ENCODE measurements at places on chromosomes 11 and 22.

- ATAC-seq = no peak
These were observed 13.3 kb upstream of the IL10RA start for GRCh38 chr11:117972629-117973502.

- no peak for ATAC-seq
These were observed 14.6 kb downstream of the FAM118A start for GRCh38 chr22:45324311-45324711.

DNA sequence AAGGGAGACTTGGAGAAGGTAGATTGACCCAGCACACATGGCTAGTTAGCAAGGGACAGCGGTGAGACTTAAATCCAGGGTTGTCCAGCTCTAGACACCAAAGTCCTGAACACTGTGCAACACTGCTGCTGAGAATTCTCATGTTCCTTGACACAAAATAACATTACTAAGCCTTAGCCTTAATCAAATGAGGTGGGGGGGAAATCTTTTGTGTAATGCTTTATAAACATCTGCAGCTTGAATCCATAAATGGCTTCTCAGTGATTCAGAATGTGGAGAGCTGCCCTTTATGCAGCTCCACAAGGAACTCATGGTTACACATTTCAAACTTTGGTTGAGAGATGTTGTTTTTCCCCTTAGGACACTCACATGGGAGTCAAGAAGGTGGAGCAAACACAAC, 80.0 kb downstream of the CD44 start:
- no peak for ATAC-seq

DNA sequence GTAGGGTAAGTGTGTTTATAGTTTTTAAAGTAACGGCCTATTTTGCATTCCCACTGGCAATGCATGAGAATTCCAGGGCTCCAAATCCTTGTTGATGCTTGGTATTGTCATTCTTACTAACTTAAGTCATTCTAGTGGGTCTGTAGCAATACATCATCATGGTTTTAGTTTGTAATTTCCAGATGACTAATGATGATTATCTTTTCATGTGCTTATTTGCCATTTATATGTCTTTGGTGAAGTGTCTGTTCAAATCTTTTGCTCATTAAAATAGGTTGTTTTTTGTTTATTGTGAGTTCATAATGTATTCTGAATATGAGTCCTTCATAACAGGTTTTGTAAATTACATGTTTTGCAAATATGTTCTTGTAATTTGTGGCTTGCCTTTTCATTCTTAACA, 31.2 kb downstream of the MTMR3 start:
- peak; percentile 56 for ATAC-seq

GRCh38 chr22:26362471-26362870, 66.6 kb upstream of the ASPHD2 start:
- ATAC-seq = no peak

DNA sequence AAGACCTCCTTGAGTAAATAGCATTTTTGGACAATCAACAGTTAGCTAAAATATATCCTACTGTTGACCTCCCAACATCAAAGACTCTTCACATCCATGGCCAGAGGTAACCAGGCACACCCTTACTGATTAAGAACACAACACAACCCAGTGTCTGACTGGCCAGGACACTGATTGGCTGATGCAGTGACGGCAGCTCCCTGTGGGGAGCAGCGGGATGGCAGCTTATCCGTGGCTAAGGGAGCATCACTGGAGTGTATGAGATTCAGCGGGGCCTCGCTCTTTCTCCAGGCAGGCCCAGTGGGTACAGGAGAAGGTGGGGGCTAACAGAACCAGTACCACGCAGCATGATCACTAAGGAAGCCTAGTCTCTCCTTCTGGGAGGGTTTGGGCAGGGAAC, 10.3 kb upstream of the IL2RB start:
- ATAC-seq = no peak

GRCh38 chr22:36156515-36157419, 3.8 kb downstream of the APOL3 start:
- peak; percentile 78 for ATAC-seq

- ATAC-seq = no peak
These were observed 2.5 kb downstream of the FKBP2 start for GRCh38 chr11:64243236-64243854.

DNA sequence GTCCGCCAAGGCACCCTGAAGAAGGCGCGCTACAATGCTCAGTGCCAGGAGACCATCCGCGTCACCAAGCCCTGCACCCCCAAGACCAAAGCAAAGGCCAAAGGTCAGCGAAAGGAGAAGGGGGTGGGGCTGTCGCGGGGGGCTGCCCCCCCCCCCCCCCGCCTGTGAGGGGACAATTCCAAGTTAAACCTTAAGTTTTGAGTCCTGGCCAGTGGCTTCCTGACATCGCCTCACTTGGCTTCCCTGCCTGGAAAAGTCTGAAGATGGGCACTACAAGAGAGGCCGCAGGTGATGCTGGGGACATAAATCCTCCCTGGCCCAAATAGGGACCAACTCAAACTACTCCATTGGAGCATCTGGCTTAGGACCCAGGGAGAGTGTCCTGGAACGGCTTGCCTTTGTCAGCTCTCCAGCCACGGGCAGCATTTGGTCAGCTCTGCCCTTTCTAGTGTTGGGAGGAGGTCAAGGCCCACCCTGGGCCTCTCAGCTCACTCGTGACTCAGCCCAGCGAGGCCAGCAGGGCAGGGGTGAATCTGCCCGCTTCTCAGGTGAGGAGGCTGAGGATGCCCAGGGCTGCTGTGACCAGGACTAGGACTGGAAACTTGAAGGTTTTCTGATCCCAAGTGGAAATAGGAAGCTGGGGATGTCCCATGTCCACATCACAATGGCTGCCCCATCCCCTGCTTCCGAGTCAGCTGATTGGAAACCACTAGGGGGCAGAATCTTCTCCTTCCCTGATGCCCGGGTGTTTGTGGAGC, 1.4 kb downstream of the MDK start:
- no peak for ATAC-seq

- no peak for ATAC-seq
These were observed 90.3 kb upstream of the CD82 start for GRCh38 chr11:44475114-44475686.

GRCh38 chr11:67308031-67308866, 4.9 kb downstream of the SSH3 start:
- ATAC-seq = no peak

DNA sequence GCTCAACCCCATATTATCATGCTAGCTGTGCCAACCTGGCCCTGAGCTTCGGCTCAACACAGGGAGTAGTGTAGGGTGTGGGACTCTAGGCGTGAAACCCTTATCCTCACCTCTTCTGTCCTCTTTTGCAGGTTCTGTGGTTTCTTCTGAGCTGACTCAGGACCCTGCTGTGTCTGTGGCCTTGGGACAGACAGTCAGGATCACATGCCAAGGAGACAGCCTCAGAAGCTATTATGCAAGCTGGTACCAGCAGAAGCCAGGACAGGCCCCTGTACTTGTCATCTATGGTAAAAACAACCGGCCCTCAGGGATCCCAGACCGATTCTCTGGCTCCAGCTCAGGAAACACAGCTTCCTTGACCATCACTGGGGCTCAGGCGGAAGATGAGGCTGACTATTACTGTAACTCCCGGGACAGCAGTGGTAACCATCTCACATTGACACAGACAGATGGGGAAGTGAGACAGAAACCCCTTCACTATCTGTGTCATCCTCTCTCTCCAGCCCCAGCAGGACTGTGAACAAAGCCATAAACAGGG, 76.4 kb downstream of the GGTLC2 start:
- ATAC-seq = peak; percentile 49

- peak; percentile 36 for ATAC-seq
These were observed 7.2 kb downstream of the AHNAK start for GRCh38 chr11:62539238-62539925.

GRCh38 chr11:106997227-106997626, 21.0 kb downstream of the GUCY1A2 start:
- no peak for ATAC-seq

- ATAC-seq = no peak
These were observed 6.6 kb downstream of the SNX19 start for GRCh38 chr11:130909650-130910049.

- ATAC-seq = peak; percentile 78
These were observed 830 bp upstream of the SPDYC start for GRCh38 chr11:65169164-65169641.

DNA sequence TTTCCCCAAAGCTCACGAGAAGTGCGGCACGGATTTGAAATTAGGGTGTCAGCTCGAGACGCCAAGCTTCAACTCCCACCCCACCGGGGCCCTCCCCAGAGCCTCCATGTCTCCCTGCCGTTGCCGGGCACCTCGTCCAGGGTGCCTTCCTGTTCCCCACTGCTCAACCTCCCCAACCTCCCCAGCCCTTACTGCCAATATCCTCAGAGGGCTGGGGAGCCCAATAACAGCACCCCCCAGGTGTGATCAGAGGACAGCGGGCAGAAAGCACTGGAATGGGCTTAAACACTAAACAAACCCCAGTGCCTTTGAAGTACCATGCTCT, 1336.4 kb downstream of the TBC1D22A start:
- no peak for ATAC-seq

DNA sequence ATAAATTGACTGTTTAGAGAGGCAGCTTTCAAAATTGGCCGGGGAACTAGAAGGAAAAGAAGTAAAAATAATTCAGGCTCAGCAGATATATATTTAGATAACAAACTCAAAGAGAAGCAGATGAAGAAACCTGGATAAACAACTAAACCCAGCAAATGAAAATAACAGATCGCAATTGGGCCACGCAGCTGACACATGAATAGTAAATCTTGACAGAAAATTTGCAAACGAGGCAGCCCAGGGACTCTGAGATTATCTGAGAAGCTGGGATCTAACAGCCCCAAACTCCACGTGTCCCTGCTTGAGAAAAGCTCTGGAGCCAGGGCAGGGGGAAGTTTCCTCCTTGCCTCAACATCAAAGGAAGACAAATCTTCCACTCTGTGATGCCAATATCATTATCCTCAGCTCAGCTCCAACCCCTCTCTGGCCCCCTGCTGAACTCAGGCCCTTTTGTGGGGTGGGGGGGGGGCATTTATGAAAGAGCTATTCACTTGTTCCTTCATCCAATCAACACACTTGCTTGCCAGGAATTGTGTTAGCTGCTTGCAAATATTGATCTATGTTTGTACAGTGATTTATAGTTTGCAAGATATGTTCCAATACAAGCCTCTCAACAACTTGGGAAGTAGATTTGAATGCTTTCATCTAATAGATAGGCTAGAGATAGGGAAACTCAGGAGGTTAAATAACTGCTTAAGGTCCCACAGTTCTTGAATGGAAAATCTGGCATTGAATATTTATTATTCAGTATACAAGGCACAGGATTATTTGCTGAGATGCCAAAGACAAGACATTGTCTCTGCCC, 72.5 kb upstream of the C11orf87 start:
- no peak for ATAC-seq

DNA sequence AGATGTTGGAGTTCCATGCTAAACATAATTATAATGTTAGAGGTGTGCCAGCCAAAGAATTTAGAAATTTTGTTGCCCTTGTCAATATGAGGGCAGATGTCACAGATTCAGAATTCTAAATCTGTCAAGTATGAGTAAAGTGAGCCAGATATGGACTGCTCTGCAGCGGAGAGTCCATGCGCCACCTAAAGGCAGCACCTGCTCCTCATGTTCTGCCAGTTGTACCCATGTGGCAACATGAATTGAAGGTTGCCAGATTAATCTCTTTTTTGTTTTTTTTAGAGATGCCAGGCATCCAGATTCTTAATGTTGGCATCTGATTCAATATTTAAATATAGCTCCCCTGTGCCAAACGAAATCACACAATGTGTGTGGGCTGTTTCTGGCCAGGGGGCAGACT, 678.6 kb upstream of the ANO5 start:
- no peak for ATAC-seq

GRCh38 chr11:126710804-126711399, 289.7 kb downstream of the KIRREL3 start:
- no peak for ATAC-seq

DNA sequence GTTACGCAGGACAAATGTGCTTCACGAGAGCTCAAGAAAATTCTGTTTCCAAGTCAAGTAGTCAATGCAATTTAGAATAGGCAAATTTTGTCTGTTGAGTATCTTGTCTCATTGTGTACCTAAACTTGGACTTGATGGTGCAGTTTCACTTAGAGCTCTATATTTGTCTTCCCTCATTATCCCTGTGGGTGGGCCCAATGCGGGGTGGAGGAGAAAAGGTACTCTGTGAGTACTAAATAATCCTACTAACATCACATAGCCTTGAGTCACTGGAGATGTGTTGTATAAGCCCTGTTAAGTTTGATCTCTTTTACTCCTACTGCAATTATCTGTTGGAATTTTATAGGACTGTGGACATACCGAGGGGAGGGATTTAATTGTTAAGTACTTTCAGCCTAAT, 331.2 kb downstream of the METTL15 start:
- ATAC-seq = no peak

- no peak for ATAC-seq
These were observed 37.5 kb downstream of the TPST2 start for GRCh38 chr22:26552466-26552865.

GRCh38 chr11:17259519-17259918, 17.0 kb upstream of the NUCB2 start:
- peak; percentile 50 for ATAC-seq

- no peak for ATAC-seq
These were observed 10.0 kb downstream of the OPCML start for GRCh38 chr11:133522344-133522743.

DNA sequence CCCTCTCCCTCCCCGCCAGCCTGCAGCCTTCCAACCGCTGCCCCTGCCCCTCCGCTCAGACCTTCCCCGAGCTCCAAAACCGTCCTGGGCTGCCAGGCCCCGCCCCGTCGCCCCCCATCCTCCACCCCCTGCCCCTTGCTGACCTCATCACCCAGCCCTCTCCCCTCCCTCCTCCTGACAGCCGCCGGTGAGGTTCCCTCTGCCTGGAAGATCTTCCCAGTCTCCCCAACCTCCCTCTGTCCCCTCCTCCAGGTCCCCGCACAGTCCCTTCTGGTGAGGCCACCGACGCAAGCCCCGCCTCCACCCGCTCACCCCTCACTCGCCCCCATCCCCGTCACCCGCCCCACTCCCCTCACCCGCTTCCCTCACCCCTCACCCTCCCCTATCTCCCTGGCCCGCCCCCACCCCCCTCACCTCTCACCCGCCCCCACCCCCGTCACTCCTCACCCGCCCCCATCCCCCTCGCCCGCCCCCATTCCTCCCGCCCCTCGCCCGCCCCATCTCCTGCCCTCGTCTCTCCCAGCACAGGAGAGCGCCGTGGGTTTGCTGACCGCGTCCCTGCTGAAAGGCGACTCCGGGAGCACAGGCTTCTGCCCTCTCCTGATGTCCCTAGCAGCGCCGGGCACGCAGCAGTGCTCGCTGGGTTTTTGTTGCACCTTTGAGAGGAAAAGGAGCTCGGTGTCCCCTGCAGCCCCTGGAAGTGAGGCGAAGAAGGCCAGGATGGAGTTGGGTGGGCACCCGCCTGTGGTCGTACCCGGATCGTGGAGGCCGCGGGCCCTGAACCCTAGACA, 16.4 kb upstream of the UPK3A start:
- peak; percentile 51 for ATAC-seq

GRCh38 chr22:46739094-46739870, 1.2 kb upstream of the CERK start:
- ATAC-seq = peak; percentile 80

GRCh38 chr11:85809191-85809590, 1.8 kb downstream of the SYTL2 start:
- ATAC-seq = no peak

- peak; percentile 84 for ATAC-seq
These were observed 1.4 kb downstream of the MFNG start for GRCh38 chr22:37484480-37485394.
